NCI-H1092 (cell line): ENCODE measurements at places on chromosomes 12 and 14.

DNA sequence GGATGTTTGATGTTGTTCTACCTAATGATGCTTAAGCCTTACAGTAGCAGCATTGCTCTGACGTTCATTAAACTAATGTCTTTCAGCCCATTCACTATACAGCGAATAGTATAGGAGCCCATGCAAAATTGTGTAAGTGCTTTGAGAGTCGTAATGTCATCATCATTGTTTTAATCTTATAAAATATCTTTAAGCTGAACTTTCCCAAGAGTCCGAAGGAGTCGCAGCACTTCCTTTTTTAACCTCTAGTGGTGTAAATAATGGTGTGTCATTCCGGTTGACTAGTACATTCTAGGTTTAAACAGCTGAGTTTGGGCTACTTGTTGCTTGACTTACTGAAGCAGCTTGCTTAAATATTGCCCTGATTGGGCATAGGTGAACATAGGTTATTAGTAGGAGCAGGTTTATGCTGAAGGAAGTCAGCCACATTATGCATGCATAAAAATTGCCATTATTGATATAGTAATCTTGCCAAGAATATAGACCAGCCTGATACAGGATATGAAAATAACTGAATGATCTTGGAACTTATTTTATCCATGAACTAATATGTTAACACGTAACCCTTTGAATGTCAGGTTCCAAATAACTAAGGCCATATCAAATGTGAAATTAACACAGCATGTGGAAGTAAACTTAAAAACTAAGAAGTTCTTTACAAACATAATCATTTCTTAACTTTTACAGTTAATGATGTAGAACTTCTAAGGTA is 2.6 kb downstream of the WNK1 start:
- peak; percentile 6 for DNase-seq

DNA sequence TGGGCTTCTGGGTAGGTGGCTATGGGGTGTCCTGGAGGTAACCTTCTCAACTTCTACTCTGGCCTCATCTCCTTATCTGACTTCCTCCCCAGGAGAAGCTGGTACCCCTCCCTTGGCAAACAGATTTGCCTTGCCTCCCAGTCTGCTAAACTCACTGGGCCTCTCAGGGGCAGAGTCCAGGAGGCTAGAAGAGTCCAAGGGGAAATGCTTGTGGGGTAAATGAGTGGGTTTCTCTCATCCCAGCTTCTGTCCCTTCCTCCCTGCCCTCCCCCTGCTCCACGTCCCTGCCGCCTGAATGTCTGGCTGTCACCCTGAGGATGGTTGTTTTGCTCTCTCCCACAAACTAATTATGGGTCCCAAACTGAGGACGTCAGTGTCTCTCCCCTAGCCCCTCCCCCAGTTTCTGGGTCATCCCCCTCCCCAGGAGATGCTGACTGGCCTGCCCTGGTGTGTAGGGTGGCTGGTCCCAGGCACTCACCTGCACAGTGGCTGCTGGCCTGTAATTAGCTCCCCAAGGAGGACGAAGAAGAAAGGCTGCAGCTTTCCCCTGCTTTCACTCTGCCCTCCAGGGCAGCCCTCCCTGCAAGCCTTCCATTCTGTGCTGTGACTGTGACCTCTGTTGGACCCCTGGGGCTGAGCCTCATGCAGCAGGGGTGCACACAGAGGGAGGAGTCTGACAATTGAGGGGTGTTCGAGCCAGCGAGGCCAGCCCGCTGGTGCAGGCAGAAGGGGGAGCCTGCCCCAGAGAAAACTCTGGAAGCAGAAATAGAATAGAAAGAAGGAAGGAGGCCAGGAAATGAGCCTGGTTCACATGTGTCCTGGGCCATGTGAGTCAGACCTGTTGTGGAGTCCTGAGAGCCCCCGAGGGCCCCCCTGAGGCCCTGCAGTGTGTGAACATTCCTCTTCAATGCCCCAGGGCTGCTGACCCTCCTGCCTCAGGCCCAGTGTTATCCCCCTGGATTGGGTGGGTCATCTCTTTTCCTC is at the start of gene LRP1-AS:
LRP1-AS (minus strand) TSS at position 659 of the 984 bp plus-strand sequence.
- no peak for DNase-seq

- DNase-seq, result no peak
Observed at GRCh38 chr12:122944605-122945592, 21.4 kb downstream of the ABCB9 start.

GRCh38 chr14:89767861-89768268 is 186.7 kb downstream of the EFCAB11 start:
- DNase-seq, result peak; percentile 7

DNA sequence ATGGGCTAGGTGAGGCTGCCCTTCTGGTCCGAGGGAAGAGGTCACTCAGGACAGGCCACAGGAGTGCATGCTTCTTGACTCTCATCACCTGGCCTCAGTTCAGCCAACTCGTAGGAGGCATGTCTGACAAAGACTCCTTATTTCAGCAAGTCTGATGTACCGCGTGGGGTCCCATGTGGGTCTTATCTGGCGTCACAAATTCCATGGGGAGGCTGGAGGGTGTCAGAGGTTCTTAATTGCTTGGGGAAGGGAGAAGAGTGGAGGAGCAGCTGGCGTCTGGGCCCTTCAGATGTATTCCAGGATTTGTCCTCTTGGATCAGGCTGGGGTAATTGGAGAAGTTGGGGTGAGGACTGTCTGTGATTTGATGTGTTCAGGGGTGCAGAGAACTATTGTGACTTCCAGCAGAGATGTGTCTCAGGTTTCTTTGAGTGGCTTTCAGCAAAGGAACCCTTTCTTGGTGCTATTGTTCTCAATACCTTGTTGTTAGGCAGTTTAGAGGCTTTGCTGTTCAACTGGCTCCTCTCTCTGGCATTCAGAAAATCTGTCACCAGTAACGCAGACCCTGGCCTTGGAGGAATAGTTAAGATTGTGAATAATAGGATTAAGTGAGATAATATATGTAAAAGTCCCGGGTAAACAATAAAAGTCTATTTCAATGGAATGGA is 60.1 kb downstream of the SUSD6 start:
- no peak for DNase-seq

GRCh38 chr12:55676707-55677106 is 31.0 kb downstream of the ITGA7 start:
- no peak for DNase-seq

- no peak for DNase-seq
Observed at GRCh38 chr12:60872219-60872618, 1276.4 kb downstream of the SLC16A7 start.

DNA sequence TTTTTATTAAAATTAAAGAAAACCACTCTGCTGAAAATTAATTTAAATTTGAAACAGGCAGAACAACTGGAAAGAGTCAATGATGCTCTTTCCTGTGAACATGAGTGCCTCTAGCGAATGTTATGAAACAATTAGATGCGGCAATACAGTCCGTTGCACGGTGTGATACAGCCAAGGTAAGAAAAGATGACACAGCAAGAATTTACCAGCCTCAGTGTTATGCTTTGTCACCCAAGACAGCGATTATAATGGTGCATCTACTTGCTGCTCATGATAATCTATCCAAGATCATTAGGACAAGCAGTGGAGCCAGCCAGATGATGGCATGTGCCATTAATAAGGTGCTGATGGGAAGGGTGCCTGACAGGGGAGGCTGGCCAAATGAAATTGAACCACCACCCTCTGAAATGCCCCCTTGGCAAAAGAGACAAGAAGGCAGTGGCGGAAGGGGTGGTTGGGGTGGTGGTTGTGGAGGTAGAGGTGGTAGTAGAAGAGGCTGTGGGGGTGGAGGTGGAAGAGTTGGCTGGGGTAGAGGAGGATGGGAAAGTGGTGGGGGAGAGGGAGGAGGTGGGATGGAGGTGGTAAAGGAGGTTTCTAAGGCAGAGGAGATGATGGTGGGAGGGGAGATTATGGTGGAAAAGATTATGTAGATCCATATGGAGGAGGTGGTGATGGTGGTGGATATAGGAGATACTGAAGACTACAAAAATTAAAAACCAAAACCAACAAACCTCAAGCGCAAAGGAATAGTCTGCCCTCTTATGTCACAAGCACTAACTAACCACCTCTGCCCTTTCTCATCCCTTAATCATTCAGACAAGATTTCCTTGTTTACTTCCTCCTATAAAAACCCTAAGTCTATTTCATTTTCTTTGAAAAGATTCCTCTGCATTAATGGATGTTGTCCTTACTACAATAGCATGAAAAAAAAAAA is 4.0 kb upstream of the RESF1 start:
- no peak for DNase-seq

DNA sequence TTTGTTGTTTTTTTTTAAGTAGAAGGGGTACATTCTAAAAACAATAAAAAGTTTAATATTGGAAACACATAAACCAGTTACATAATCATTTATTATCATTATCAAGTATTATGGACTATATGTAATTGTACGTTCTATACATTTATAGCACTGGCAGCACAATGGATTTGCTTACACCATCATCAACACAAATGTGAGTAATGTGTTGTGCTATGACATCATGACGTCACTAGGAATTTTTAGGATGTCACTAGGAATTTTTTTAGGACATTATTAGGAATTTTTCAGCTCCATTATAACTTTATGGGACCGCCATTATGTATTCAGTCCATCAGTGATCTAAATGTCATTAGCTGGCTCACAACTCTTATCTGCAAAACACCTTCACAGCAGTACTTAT is 126.8 kb upstream of the SYT10 start:
- no peak for DNase-seq

DNA sequence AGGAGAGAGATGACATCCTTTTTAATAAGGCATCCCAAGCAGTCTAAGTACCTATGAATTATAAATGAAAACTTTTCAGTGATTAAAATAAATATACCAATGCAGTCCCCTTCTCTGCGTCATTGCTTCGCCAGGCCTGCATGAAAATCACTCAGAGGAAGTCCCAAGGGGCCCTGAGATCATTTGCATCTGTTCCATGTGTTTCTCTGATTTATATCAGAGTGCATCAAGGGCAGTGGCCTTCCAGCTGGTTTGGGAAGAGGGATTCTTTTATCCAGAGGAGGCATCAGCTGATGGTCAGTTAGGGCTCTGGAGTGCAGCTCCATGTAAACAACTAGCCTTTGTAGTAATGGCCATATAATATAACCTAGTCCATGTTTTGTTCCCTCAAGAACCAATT is 210.1 kb downstream of the RGS6 start:
- no peak for DNase-seq

DNA sequence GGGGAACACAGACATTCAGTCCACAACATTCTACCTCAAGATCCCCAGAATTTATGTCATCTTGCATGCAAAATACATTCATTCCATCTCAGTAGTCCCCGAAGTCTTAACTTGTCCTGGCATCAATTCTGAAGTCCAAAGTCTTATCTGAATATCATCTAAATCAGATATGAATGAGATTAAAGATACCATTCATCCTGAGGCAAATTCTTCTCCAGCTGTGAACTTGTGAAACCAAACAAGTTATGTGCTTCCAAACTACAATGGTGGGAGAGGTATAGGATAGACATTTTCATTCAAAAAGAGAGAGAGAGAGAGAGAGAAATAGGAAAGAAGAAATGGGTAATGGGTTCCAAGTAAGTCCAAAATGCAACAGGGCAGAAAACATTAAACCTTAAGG is 390.6 kb downstream of the DPF3 start:
- DNase-seq, result no peak

DNA sequence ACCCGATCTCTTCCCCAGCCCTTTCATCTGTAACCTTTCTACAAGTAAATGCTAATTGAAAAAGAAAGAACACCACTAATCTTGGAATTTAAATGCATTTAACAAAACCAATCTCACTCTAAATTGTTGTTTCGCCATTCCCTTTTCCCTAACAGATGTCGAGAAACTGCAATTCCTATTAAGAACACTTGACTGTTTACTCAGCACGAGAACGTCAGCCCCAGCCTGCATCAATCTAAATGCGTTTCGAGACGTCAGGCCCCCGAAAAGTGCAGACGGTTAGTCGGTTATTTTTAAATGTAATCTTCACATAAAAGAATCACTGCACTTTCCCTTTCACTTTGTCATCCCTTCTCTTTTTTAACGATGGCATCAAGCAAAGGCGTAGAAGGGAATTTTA is 837.6 kb downstream of the VRK1 start:
- no peak for DNase-seq

GRCh38 chr12:1205512-1206060 is 214.6 kb downstream of the ERC1 start:
- DNase-seq, result no peak

GRCh38 chr12:3489057-3489456 is 1.9 kb upstream of the PRMT8 start:
- DNase-seq, result no peak

DNA sequence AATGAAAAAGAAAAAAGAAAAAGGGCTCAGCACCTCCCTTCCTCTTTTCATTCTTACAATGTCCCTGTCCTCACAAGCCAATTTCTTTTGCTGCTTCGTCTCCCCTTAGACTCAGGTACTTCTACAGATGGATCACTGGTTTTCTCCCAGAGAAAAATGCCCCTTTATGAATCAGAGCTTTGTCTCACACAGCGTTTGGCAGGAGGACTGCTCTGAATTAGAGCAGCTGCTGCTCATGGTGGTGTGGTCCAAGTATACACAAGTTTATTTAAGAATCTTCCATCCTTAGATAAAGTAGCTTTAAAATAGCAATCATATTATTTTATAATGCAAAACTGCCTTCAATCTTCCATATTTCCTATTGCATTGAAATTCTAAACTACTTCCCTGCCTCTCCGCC is 80.3 kb downstream of the SLC8A3 start:
- no peak for DNase-seq

- no peak for DNase-seq
Observed at GRCh38 chr12:51897181-51897580, 9.3 kb downstream of the ANKRD33 start.

DNA sequence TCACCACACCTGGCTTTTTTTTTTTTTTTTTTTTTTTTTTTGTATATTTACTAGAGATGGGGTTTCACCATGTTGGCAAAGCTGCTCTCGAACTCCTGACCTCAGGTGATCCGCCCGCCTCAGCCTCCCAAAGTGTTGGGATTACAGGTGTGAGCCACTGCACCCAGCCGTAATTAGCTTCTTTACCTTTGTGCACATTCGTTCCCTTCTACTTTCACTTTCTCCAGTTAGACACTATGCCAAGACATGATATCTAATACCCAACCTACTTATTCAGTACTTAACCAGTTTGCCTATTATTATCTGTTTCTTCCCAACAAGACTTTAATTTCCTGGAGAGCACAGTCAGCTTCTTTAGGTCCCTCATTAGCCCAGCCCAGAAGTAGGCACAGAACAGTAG is 5.3 kb downstream of the STYK1 start:
- no peak for DNase-seq

GRCh38 chr12:103468837-103469236 is 26.9 kb downstream of the C12orf42 start:
- no peak for DNase-seq

DNA sequence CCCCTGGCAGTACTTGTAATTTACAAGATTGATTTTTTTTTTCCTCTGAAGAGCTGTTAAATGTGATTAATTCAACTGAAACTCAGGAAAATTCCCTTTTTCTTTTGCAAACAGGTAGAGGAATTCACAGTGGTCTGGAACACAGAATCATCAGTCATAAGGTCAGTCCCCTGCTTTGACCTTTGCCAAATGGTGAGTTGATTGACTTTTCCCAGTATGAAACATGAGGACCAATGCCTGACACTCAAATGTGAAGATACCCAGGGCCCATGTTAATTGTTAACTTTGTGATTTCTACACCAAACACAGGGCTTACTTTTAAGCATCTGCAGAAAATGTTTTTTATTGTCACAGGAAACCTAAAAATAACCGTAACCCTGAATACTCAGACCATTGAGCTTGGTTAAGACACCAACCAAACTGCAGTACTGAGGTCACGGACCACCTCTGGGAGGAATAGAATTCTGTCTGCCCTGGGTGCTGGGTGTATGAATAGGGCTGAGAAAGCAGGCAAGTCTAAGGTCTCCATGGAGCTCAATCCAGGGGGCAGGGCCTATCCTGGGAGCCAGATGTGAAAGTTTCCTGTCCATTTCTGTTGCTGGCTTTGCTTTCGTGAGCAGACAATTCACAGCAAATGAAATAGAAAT is 192.4 kb downstream of the TMX1 start:
- DNase-seq, result no peak
